ENCODE measurements at places on chromosomes 1 and 21.

GRCh38 chr1:17688217-17688810 lies 66.8 kb upstream of the ACTL8 start:
- DNase-seq = no peak

GRCh38 chr1:195173753-195174152 lies 1434.5 kb downstream of the KCNT2 start:
- no peak for DNase-seq

GRCh38 chr1:202621446-202621845 lies 88.8 kb downstream of the SYT2 start:
- no peak for DNase-seq

DNA sequence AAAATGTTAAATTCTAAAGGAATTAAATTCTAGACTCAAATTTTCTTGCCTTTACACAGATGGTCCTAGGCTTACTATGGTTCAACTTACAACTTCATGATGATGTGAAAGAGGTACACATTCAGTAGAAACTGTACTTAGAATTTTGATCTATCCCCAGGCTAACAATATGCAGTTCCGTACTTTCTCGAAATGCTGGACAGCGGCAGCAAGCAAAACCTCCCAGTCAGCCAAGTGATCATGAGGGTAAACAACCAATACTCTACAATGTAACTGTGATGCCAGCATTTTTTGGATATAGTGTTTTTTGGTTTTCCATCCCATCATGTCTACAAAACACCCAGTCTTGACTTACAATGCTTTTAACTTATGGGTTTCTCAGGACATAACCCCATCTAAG lies 25.7 kb downstream of the VAV3 start:
- no peak for DNase-seq

- no peak for DNase-seq
Measured at GRCh38 chr1:175209493-175209921, 16.9 kb upstream of the KIAA0040 start.

- DNase-seq = no peak
Measured at GRCh38 chr1:201208236-201208635, 17.6 kb downstream of the IGFN1 start.
